Putamen (tissue), 1 donor: ENCODE measurements at places on chromosomes 12 and 14.

- no peak for DNase-seq
Observed at GRCh38 chr14:68828698-68829097, 35.8 kb upstream of the ZFP36L1 start.

- DNase-seq = no peak
Observed at GRCh38 chr12:8648576-8649205, 13.9 kb downstream of the MFAP5 start.

- DNase-seq = no peak
Observed at GRCh38 chr12:9319044-9319841, 111.0 kb upstream of the PZP start.

DNA sequence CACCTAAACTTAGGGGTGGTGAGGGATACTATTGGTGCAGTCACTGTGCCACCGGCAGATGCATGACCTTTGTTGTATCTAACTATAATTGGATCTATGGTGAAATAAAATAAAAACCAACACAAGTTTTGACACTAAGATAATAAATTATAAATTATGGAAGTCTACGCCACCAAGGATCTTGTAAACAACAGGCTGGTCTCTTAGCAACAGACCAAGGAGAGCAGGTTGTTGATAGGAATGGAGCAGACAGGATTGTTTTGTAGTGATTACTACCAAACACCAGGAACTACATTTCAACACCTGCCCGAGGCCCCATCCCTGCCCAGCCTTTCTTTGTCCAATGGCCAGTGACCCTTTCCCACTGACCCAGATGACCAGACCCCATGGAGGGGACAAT, 1178.0 kb downstream of the VRK1 start:
- DNase-seq = no peak

GRCh38 chr12:54882079-54882478, 27.8 kb downstream of the MUCL1 start:
- DNase-seq = no peak

DNA sequence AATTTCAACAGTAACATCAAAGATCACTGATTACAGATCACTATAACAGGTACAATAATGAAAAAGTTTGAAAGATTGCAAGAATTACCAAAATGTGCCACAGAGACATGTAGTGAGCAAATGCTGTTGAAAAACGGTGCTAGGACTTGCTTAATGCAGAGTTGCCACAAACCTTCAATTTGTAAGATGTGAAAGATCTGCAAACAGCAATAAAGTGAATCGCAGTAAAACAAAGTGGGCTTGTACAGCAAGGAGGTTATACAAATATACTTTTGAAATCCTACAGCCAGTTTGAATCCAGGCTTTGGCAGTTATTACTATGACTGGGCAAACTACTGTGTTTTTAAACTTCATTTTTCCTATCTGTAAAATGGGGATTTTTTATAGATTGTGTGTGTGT, 1.0 kb upstream of the PLEKHA5 start:
- DNase-seq = no peak

DNA sequence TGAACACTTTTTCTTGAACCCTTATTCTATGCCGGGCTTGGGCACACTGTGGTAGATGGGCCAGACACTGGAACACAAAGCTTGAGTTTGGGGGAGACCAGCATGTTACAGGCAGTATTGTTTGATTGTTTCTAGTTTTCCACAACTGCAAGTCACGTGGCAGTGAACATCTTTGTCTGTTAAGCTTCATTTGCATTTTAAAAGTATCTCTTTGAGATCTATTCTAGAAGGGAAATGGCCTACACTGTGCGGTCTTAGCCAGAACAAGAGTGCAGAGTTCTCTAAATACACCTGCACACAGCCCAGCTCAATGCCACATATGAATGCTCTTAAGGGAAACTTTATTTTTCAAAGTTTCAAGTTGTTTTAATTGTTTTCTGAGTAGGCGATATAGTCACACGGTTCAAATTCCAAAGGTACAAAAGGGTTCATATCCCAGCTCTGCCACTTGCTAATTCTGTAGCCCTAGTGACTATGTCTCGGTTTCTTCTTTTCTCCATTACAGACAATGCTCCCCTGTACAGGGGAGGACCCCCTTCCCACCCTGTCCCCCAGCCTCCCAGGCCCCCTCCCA, 24.9 kb downstream of the RIN3 start:
- DNase-seq = no peak

DNA sequence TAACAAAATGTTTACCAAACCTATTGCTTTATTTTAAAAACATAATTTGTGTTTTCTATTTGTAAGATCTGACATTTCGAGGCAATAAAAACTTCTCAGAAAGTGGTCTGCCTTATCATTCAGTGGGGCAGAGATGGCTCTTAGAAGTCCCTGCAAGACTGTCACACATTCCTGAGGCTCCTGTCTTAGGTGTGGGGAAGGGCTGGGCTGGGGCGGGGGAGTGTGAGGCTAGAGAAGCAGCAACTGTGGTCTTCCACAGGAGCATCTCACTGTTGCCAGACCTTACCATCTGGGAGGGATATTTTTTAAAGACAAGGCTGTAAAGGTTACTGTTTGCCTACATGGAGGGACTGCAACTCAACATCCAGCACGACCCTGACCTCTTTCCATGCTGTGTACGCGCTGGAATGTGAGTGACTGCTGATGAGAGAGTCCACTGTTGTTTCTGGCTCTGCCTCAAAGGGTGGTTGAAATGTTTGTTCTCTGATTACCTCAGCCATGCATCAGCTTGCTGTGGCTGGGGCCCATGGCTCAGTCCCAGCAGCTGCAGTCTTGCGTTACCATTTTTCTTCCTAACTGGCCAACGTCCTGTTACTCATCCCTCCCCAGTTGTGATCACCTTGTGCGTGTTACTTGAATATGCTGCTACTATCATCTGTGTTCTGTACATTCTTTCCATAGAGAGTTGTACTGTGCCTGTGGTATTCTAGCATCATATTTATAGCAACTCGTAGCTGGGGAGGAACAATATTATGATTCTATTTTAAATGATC, 12.4 kb downstream of the ERG28 start:
- DNase-seq = no peak

DNA sequence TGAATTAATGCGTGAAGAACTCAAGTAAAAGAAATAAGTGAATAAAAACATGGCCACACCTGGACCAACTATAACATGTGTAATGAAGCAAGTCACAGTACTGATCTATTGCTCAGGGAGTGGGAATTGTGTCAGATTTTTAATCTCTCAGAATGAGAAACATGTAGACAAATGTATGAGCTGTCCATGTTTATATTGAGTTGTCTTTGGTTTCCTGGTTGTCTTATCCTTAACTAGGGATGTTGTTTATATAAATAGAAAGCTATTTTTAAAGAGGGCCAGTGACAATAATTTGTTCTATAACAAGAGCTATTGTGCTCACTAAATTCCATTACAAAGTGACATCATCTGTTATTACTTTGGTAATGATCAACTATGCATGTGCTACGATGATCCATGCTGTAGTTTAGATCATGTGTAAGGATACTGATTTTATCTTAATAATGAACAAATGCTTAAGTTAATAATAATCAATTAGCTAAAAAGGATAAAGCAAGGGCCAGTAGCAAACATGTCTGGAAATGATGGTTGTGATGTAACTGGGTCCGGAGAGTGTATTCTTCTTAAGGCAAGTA, 91.3 kb upstream of the RTL1 start:
- DNase-seq = no peak

GRCh38 chr12:51403159-51403558, 12.0 kb upstream of the GALNT6 start:
- DNase-seq = no peak

DNA sequence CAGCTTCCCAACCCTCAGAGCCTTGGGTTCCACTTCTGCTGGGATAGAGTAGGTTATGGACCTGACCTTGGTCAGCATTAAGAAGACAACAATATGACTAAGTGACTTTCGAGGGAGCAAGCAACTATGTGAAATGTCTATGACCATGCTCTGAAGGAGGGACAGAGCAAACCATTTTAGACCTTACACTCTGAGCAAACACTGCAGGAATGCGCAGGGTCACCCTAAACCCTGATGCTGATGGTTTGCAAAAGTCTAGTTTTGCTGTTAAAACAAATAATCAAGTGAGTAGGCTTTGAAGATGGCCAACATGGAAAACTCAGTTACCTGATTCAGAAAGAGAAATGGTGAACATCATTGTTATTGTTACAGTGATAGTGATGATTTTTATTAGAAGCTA, 8.7 kb downstream of the ZCCHC8 start:
- DNase-seq = no peak

GRCh38 chr12:63795944-63796343, 16.2 kb downstream of the RXYLT1 start:
- no peak for DNase-seq

DNA sequence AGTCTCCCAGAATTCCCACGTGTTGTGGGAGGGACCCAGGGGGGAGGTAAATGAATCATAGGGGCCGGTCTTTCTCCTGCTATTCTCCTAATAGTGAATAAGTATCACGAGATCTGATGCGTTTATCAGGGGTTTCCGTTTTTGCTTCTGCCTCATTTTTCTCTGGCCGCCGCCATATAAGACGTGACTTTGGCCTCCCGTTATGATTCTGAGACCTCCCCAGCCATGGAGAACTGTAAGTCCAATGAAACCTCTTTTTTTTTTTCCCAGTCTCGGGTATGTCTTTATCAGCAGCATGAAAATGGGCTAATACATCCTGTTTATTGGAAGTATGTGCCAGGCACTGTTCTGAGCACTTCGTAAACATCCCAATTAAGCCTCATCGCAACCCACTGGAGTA, 788 bp downstream of the KRT72 start:
- DNase-seq = no peak

DNA sequence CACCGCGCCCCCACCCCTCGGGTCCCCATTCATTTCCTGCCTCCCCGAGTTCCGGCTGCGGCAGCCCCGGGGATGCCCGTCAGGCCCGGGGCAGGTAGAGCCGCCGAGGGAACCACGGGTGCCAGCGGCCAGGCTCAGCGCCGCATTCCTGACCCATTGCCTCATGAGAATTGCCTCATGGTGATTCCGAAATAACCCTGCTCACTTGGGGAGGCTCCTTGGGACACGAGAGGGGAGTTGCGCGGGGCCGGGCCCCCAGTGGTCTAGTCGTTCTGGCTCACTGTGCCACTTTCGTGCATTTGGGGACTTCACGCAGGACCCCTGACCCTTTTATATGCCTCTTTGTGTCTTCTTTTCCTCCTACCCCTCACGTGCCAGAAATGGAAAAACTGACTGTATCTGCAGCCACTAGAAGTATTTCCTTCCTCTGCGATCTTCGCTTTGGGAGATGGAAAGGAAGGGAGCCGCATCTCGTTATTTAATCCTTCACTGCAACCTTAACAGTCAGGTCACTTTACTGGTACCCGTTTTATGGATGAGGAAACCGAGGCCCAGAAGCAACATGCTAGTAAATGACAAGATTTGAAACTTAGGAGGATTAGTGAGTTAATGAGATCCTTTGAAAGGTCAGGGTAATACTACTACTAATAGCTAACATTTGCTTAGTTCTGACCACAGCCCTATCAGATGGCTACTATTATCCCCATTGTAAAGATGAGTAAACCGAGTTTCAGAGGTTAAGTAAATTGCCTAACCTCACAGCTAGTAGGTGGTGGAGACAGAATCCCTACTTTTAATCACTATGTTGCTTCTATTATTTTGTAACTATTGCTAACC, 768 bp downstream of the PTPN11 start:
- DNase-seq = no peak

- no peak for DNase-seq
Observed at GRCh38 chr14:81682701-81683100, 149.0 kb upstream of the SEL1L start.

DNA sequence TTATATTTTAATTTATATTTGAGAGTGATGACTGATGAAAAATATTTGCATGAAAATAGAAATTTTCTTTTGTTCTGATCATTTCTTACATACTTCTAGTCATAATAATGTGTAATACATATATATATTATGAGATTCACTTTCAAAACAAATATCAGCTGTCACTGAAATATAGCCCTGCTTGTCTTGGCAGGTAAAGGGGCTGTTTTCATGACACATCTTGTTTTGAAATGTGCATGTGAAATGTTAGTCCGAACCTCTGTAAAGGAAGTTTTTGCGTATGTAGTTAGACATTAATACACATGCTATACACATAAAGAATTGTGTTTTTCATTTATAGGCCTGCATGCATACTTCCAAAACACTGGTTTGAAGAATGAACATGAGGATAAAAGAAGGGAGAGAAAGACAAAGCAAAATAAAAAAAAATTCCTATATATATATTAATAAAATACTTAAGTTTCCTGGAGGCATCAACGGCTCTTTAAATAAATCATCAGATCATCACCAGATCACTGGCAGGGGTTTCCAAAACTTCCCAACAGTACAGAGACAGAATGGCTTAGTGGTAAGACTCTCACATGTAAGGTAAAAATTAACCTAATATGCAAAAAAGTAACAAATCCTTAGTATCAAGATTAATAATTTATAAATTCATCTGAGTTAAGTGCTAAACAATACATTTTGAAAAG, 60.1 kb downstream of the SEL1L start:
- no peak for DNase-seq

DNA sequence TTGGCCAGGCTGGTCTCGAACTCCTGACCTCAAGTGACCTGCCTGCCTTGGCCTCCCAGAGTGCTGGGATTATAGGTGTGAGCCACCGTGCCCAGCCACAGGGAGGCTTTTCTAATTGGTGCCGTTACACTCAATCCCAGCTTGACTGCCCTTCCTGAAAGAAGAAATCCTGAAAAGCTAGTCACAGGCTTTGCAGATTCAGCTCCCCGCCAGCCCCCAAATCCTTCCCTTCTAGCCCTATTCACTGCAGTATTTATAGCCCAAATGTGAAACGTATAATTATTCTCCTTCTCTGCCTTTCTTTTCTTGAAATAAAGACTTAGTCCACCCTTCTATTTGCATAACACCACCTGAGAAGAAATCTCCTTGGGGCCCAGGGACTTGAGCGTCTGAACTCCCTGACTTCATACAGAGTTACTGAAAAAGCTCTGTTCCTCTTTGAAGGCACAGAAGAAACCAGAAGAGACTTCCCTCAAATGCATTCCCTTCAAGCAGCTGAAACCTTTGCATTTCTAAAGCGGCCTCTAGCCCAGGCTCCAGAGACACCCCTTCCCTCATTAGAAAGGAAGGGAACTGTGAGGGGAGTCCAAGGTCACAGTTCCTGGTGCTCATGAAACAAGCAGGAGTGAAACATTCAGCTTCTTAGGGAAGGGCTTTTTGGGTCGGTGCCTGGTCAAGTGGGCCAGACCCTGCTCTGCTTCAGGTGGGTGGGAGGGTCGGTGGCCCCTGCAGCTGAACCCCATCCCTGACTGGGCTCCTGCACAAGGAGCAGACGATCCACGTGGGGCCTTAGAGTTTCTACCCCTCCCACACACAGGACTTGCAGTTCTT, 42.3 kb upstream of the BATF start:
- DNase-seq = no peak
